ENCODE measurements at places on chromosomes 13 and 19. TPM values are rescaled to one million over a fixed set of nuclear protein-coding genes. Genes with fewer than 3 reads are reported as not detected.

Gene RNF113B
- total RNA-seq, result not detected

Gene MEF2B
- 0.25 TPM for total RNA-seq

Gene CD33
- 3.8 TPM for total RNA-seq

Gene MIDN
- total RNA-seq, result 11.0 TPM

Gene IL4I1
- 12.5 TPM for total RNA-seq

Gene CEACAM5
- not detected for total RNA-seq

Gene KIR2DL4
- not detected for total RNA-seq

Gene TGFBR3L
- 1.1 TPM for total RNA-seq

Gene DENND1C
- not detected for total RNA-seq

Gene ZNF296
- not detected for total RNA-seq

Gene SLC10A2
- total RNA-seq, result not detected

Gene NLRP13
- not detected for total RNA-seq

Gene GJA3
- not detected for total RNA-seq

Gene LRRC25
- not detected for total RNA-seq

Gene OR10H1
- total RNA-seq, result not detected

Gene PRTN3
- not detected for total RNA-seq

Gene CNN1
- 31.4 TPM for total RNA-seq

Gene TLE6
- 2.8 TPM for total RNA-seq

Gene MARCHF2
- 30.5 TPM for total RNA-seq

Gene FBL
- 191 TPM for total RNA-seq

Gene C13orf42
- total RNA-seq, result not detected

Gene SLITRK5
- total RNA-seq, result under 0.01 TPM

Gene FCAR
- total RNA-seq, result not detected

Gene C19orf67
- total RNA-seq, result not detected

Gene SERTM1
- not detected for total RNA-seq

Gene LGALS4
- total RNA-seq, result not detected

Gene GZMM
- total RNA-seq, result 0.84 TPM

Gene TYK2
- total RNA-seq, result 89.3 TPM

Gene ZNF575
- total RNA-seq, result not detected

Gene CYP4F11
- total RNA-seq, result 0.17 TPM

Gene MEX3D
- 16.5 TPM for total RNA-seq

Gene LILRB1
- not detected for total RNA-seq

Gene FFAR1
- total RNA-seq, result not detected

Gene SIGLEC11
- total RNA-seq, result not detected

Gene CCDC169
- 3.7 TPM for total RNA-seq

Gene ATP8B3
- total RNA-seq, result 5.8 TPM

Gene TJP3
- 0.49 TPM for total RNA-seq

Gene PRSS57
- not detected for total RNA-seq

Gene SPACA4
- total RNA-seq, result not detected

Gene KLF1
- total RNA-seq, result not detected

Gene POU2F2
- total RNA-seq, result 0.17 TPM

Gene ZNF729
- not detected for total RNA-seq

Gene GNG7
- not detected for total RNA-seq

Gene NLRP4
- 0.05 TPM for total RNA-seq
